ENCODE measurements at places on chromosomes 3 and 15.

GRCh38 chr3:114714237-114714636 lies 420.4 kb downstream of the TIGIT start:
- no peak for DNase-seq

DNA sequence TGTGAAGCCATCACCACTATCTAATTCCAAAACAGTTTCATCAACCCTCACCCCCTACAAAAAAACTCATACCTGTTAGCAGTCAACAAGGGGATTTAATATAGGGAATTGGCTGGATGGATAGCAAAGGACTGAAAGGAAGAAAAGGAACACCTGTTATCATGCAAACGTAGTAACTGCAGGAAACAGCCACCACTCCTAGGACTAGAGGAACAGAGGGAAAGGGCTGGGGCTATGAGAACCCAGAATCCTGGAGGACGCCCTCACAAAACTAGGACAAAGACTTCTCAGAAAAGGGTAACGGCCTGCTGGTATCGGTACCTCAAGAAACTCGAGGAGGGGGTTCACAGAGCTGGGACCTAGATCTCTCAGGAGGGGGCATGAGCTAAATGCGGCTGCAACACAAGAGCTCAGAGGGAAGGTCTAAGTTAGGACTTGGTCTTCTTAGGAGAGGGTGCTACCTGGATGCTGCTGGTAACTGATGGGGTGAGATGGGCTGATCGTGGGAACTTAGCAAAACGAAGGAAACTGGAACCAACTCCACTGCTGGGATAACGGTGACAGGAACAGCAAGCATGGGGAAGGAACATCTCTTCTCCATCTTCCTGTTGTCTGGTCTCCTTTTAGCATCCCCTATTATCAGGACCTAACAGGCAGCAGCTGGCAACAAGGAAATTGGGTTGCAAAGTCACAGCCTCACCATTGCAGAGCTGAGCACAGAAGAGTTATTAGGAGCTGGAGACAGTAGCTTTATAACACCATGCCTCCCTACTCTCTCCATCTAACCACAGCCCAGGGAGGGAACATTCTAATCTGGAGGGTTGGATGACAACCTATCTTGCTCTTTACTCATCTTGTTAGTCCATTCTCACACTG lies 147.7 kb downstream of the UACA start:
- no peak for DNase-seq

DNA sequence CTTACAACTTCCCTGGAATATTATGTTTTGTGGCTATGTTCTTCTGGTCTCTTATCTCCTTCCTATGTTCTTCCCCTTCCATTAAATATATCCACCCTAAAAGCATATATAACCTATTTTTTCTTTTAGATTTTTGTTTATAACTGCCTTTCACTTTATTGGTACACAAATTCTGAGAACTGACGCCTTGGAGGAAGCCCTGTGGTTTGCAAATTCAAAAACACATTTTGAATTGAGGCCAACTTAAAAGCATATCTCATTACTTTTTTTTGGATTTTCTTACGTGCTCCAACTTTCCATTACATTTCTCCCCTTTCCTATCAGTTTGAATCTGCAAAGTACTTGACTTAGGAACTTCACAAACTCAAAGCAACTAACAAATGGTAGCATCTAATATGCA lies 15.3 kb upstream of the COLQ start:
- DNase-seq = no peak

DNA sequence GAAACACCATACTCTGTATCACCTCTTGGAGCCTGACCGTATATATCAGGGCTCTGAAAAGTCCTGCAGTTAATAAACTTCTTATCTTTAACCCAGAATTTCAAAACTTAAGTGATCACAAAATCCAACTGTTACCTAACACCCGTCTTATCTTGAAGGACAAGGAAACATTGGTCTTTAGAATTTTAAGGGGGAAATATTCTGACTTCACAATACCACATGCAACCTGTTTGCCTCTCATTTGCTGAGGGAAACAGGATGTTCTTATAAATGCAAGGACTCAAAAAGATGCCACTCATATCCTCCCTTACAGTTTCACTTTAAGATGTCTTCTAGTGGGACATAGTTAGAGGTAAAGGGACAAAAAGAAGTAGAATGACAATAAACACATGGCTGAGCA lies 67.9 kb downstream of the CRTC3 start:
- DNase-seq = no peak

DNA sequence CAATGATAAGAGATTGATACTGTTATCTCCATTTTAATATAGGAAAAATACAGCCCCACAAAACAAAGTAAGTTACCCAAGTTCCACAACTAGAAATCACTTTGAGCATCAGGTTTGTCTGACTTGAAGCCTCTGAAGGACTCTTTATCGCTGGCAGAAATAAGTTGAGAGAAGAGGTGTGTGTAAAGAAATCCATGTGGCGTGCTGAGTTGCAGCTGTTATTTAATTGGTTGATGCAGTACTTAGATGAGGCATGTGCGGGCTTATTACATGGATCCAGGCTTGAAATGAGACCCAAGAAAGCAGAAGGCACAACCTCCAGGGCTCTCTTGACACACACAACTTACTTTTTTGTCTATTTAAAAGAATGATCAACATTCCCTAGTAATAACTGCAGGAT lies 221.3 kb downstream of the PDZRN3 start:
- no peak for DNase-seq

DNA sequence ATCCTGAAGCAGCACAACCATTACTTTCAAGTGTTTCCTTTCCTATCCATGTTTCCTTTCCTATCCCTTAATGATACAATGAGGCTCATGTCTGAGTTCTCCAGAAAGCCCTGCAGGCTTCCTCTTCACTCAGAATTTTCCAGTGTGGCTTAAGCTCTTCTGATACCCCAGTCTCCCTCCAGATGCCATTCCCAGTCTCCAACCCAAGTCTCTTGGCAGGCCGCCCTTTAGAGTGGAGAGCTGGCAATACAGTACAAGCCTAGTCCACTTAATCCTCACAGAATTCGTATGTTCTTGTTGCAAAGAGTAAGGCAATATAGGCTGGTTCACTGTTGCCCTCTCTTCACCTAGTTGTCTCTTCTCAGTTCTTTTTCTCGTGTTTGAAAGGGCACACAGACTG lies 503.9 kb upstream of the MDFIC2 start:
- no peak for DNase-seq

DNA sequence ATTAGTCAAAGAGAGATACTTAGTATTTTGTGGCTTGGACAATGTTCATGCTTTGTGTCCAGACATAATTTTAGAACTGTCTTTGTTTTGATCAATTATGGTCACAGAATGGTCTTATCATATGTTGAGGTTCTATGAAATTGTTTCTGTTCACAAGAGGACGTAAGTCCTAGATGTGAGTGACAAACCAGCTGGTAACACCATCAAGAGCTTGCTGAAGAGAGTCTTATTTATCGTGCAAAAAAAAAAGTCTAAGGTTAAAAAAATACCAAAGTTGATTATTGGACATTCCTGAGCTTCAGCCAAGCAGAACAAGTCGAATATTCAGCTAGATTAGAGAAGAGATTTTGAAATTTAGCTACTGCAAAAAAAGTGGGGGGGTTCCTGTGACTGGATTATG lies 495.9 kb upstream of the NAALADL2 start:
- DNase-seq = no peak

GRCh38 chr15:98433856-98434255 lies 214.5 kb upstream of the IGF1R start:
- no peak for DNase-seq

GRCh38 chr15:97961067-97961954 lies 808 bp downstream of the ARRDC4 start:
- DNase-seq = no peak

- DNase-seq = no peak
These were observed 63.9 kb downstream of the GLCE start for GRCh38 chr15:69224383-69224782.

DNA sequence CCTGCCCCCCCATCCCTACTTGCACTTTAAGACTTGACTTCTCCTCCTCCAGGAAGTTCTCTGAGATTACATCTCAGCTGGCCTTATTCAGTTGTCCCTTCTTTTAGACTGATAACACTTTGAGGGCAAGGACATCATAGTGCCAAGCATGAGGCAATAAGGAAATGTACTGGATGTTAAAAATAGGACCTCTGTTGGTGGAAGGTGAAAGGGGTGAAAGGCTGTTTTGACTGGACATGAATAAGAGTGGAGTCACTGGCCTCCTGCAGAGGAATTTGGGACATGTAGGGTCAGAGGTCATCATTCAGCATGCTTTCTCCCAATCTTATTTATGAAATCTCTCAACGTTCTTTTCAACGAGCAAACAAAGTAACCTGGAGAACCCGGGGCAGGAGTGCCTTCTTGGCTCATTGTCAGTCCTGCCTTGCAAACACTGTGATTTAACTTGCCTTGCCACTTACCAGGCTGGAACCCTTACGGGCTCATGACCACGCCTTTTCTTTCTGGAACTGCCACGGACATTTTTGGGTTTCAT lies 38.6 kb downstream of the TRIM71 start:
- DNase-seq = no peak

DNA sequence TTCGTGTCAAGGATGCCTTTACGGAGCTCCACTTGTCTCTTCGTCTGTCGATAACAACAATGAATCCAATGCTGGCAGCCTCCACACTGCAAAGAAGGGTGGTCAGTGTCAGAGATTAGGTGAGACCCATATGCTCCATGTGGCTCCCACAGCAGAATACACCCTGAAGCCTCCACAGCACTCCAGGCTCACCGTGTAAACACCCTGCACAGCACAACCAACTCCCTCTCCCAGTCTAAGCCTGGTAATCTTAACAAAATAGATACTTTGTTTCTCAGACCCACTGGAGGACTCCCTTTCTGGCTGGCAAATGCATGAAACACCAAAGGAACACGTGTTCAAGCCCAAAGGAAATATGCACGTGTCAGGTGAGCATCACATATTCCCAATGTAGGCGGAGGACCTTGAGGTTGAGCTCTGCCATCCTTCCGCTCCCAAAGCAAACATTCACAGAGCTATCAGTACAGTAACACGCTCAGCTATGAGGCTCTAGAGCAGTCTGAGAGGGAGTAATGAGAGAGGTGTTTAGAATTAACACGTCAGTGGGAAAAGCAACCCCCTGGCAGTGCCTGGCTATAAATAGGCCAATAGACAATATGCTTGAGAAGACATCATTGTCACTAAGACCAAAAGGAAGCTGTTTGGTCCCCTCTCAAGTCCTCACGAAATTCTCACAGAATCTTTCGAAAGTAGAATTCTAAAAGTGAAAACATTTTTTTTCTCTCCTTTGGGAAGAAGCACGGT lies 86.7 kb downstream of the MCF2L2 start:
- DNase-seq = no peak

- no peak for DNase-seq
These were observed 25.1 kb downstream of the STIMATE start for GRCh38 chr3:52872245-52872644.

DNA sequence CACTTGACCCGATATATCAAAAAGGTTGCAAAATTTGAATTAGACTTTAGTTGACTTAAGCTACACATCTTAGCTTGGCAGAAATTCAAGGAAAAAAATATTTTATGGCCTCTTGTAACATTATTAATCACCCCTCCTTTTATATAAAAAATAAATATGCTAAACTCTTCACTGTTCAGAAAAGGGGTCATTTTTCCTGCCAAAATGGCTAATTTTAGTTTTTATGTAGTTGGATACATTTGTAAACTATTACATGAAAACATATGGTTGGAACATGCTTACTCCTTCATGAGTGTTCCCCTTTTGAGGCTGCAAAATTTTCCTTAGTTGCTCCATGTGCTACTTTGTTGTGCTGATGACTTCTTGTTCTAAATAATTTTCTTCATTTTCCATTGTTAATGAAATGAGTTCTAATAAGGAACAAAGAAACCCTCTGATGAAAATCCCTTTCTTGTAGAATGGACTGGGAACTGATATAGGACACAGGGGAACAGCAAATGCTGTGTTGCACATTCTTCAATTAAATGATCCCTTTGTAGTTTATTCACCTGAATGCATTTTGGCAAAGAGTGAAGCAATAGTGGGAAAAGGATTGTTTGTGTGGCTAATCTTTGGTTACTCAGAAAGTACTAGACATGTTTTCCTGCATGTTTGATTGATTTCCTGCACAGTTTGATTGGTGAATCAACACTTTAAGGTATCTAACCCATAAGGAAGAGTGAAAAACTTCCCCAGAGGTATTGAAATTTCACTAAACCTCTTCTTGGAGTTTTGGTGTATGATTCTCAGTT lies 349.3 kb downstream of the TIGIT start:
- no peak for DNase-seq

All from activated CD8-positive, alpha-beta memory T cell treated with anti-CD3 and anti-CD28 coated beads for 1 hour (primary cell).